ENCODE measurements at places on chromosomes 11 and 22.

GRCh38 chr11:15615398-15616096 is 500.8 kb downstream of the INSC start:
- DNase-seq, result no peak

DNA sequence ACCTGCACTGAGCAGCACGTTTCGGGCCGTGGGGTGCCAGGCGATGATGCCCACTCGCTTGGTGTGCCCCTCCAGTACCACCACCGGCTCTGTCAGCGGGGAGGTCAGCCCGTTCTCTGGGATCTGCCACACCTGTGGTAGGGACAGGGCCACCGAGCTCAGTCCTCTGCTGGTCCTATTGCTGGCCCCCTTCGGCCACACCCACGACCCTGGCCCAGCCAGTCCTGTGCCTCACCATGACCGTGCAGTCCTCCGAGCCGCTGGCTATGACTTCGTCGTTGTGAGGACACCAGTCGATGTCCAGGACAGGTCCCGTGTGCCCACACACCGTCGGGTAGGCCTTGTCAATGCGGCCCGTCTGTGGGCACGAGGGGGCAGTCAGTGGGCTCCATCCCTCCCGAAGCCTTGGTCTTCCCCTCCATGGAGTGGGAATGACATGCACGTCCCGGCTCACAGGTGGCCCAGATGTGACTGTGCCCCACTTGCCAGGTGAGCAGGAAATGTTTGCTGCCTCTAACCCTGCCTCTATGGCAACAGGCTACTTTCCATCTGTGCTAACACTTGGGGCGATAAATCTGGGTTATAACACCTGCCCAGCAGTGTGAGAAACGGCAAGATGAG is 1.4 kb downstream of the CORO1B start:
- no peak for DNase-seq

DNA sequence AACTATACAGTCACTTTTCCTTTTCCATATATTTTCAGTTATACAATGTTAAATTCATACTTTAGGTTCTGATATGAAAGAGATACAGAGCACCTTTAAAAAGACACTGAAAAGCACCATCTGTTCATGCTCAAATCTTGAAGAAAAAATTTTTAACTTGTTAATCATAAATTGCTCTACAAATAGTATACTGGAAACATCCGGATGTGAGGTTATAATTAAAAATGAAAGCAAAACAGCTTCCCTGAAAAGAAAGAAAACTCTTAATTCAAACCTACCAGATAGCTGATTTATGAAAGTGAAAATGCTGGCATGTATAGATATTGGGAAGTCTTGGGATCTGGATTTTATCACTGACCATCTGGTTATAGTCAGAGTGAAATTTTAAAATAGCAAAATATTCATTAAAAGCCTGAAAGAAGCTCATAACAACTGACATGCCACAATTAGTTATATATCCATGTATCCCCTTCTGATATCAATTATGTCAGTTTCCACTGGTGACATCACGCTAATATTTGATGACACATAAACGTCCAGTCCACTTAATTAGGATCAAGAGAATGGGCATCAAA is 740.0 kb downstream of the DLG2 start:
- DNase-seq, result no peak

DNA sequence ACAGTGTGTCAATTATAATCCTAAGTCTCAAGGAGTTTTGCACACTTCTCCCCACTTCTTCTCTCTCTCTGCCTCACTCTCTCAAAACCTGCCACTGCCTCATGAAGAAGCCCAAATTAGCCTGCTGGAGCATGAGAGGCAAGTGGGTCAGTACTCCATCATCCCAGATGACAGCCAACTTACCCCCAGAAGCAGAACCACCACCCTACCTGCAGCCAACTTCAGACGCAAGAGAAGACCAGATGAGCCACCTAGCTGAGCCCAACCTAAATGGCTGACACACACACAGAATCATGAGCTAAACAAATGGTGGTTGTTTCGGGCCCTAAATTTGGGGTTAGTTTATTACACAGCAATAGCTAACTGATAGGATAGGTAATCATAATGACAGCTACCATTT is 61.2 kb downstream of the CD82 start:
- no peak for DNase-seq

DNA sequence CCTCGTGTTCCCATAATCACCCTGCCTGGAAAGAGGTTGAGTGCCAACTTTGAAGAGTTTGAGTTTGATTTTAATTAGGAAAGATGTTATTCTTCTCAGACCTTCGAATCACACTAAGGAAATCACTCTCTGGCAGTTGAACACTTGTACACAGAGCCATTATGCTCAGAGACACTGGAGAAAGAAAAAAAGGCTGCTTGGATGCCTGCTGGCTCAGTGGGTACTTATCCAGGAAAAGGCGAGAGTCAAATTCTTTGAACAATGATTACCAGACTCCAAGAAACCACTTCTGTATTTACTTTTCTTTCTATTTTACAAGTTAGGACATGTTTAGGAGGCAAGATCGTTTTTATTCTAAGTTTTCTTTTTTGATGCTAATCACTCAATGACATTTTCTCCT is 438.5 kb upstream of the FAT3 start:
- no peak for DNase-seq

- DNase-seq, result peak; percentile 47
Measured at GRCh38 chr11:86176165-86176884, 68.2 kb upstream of the EED start.

DNA sequence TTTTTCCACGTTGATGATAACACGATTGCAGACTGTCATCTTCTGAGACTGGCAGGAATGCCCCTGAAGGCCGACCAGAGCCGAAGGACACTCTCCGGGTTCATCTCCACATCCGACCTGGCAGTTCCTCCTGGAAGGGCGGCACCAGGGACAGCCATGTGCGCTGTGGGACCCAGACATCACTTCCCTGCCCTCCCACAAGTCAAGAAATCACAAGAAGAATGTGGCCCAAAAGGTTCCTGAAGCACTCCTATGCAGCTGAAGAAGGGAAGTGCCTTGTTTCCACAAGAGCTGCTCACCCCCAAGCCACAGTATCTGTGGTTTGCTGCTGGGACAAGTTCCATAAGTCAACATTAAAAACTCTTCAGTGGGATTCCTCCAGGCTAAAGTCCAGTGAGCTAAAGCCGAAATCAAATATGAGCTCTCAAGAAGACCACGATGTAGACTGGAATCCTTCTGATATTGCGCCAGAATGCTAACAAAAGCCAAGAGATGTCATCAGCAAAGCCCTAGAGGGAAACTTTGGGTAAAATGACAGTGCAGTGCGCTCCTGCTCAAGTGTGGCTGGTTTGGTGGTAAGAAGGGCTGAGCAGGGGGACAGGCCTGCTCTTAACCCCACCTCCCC is 21.2 kb downstream of the PACSIN2 start:
- DNase-seq, result no peak

- no peak for DNase-seq
Measured at GRCh38 chr11:73072935-73073481, 69.1 kb downstream of the FCHSD2 start.

DNA sequence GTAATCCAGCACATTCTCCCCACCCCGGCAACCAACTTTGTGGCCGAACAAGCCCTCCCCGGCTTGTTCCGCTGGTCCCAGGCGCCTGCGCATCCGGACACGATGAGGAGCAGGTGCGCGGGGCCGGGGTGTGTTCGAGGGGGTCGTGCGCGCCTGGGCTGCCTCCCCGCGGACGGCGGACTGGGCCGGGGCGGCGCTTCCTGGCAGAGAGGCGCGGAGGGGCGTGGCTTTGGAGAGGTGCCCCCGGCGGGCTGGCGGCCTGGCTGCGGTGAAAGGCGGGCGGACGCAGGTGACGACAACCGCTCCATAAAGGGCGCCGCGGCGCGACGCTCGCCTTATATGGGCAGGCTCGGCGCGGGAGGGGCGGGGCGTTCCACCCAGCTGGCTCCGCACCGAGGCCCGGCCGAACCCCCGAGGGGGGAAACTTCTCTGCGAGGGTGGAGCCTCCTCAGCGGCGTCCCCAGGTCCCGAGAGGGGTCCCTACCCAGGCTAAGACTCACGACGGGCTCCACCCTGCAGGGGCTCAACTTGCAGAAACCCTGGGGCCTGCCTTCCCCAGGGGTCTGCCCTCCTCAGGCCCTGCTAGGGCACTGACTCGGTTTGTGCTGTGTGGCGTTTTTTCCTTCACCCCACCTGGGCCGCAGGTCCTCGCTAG is 26.4 kb downstream of the TXN2 start:
- peak; percentile 97 for DNase-seq

Measured in stimulated activated CD4-positive, alpha-beta T cell treated with anti-CD3 and anti-CD28 coated beads, TNF-alpha, amount 100 ng/mL, for 48 hours (primary cell).